ENCODE measurements at places on chromosomes 11 and 22.

DNA sequence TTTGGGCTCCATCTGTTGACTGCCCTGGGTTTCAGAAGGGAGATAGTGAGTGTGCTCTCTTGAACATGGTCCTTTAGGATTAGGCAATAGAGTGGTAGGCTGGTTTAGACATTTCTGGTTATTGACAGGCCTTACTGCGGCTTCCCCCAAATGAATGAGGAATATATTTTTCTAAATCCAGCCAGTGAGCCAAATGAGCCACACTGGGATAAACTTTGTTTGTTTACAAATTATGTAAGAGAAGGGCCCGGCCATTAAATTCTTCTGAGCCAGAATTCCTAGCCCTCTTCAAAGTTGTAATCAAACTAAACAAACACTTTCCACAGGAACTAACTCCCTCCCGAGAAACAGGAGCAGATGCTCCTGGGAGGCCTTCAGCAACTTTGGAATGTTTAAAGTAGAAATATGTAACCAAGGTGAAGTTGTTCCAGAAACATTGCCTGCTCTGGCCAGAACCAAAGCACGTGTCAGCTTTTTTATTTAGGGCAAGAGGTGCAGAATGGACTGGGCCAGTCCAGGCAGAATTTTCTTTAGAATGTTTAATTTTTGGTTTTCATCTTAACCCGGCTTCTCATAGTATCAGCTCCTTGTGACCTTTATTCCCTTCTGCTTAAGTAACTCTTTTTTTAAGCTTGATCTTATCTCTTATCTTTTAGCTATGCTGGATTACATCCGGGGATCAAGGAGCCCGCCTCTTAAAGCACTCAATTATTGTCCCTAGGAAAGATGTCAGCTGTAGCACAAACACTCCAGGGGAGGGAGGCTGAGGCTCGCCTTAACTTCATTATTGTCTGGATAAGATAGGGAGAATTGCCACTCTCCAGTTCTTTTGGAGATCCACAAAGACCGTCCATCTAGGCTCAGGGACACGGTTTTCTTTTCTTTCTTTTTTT, 28.7 kb downstream of the ZNRF3 start:
- no peak for DNase-seq

DNA sequence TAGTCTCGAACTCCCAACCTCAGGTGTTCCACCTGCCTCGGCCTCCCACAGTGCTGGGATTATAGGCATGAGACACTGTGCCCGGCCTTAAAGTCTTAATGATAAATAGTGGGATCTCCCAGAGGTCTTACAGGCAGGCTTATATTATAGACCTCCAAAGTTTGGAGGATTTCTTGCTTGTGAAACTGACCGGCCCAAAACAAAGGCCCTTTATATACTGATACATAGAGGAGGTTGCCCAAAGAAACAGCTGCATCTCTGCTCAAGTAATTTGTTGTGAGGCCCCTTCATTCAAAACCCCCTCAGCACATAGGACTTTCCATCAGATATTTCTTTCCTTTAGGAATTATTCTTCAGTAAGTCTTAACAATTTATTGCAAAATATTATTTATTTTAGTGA, 27.4 kb upstream of the RDX start:
- no peak for DNase-seq

GRCh38 chr11:10095412-10096208, 198.4 kb downstream of the SBF2 start:
- no peak for DNase-seq

- no peak for DNase-seq
Measured at GRCh38 chr11:69311767-69312385, 17.9 kb downstream of the MYEOV start.

DNA sequence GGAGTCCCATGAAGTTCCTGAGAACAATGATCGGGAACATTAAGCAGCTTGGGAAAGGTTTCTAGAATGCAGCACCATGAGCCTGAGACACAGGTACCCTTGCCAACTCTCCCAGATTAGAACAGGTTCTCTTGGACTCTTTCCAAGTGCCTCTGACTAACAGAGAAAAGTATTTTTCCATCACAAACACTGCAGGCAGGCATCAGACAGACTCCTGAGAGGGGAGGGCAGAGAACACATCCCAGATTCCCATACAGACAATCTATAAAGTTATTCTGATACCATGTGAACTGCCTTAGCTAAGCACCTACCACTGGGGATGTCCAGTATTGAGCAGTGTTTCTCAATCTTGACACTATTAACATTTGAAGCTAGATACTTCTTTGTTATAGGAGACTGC, 27.3 kb downstream of the SERGEF start:
- DNase-seq: no peak
